ENCODE measurements at places on chromosomes 1 and 21. TPM values are rescaled to one million over a fixed set of nuclear protein-coding genes. Genes with fewer than 3 reads are reported as not detected.

DNA sequence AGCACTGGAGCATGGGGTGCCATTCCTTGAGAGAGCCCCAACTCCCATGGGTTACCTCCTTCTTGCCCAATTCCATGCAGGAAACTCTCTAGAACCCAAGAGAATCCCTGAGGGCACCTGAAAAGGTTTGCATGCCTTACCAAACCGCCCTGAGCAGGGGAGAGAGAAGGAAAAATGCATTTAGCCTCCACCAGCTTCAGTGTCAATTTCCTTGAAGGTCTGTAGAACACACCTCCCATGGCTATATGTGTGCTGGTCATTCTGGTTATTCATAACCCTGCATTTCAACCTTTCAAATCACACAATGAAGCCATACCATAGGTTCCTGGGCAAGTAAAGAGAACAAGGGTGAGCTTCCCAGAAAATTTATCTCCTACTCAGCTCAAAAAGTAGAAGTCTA is 39.6 kb downstream of the HSD3B1 start:
- ATAC-seq: no peak

DNA sequence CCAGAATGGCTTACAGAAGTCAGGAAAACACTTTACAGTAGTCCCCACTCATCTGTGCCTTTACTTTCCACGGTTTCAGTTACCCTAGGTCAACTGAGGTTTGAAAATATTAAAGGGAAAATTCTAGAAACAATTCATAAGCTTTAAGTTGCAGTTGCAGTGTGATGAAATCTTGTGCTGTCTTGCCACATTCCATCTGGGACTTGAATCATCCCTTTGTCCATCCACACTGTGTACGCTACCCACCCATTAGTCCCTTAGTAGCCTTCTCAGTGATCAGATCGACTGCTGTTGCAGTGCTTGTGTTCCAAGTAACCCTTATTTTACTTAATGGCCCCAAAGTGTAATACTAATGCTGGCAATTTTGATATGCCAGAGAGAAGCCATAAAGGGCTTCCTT is 30.5 kb downstream of the ZCCHC17 start:
- ATAC-seq: no peak

DNA sequence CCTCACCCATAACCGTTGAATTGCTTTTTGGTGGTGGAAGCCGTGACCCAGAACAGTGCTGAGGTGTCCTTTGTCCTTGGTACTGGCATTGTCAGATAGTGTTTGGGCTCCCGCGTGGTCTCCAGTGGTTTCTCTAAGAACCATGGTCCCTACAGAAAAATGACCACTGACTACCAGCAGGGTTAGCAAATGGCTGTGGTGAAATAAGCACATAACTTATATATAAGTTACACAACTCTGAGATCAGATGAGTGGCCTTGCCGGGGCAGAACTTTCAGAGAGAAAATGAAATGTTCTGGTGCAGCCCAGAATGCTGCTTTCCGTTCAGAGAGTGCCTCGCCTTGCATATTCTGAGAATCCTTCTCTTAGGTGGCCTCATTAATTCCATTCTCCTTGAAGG is 5.0 kb downstream of the SLC37A1 start:
- ATAC-seq: no peak

GRCh38 chr1:214604523-214604922 is 1.5 kb downstream of the CENPF start:
- no peak for ATAC-seq

Gene CLCA4
- 0.32 TPM for total RNA-seq

DNA sequence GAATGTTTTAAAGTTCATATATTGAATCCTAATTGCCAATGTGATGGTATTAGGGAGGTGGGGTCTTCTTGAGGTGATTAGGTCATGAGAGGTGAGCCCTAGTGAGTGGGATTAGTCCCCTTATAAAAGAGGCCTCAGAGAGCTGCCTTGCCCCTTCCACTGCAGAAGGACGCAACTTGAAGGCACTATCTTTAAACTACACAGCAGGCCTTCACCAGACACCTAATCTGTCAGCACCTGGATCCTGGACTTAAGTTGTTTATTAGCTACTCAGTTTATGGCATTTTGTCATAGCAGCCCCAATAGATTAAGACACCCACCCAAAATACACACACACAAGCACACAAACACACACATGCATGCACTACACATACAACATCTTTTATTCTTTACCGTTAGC is 61.4 kb downstream of the DAB1 start:
- no peak for ATAC-seq

- ATAC-seq: no peak
Measured at GRCh38 chr1:200369131-200369530, 40.7 kb downstream of the ZNF281 start.

GRCh38 chr1:34328281-34328799 is 151.6 kb downstream of the C1orf94 start:
- peak; percentile 38 for ATAC-seq

DNA sequence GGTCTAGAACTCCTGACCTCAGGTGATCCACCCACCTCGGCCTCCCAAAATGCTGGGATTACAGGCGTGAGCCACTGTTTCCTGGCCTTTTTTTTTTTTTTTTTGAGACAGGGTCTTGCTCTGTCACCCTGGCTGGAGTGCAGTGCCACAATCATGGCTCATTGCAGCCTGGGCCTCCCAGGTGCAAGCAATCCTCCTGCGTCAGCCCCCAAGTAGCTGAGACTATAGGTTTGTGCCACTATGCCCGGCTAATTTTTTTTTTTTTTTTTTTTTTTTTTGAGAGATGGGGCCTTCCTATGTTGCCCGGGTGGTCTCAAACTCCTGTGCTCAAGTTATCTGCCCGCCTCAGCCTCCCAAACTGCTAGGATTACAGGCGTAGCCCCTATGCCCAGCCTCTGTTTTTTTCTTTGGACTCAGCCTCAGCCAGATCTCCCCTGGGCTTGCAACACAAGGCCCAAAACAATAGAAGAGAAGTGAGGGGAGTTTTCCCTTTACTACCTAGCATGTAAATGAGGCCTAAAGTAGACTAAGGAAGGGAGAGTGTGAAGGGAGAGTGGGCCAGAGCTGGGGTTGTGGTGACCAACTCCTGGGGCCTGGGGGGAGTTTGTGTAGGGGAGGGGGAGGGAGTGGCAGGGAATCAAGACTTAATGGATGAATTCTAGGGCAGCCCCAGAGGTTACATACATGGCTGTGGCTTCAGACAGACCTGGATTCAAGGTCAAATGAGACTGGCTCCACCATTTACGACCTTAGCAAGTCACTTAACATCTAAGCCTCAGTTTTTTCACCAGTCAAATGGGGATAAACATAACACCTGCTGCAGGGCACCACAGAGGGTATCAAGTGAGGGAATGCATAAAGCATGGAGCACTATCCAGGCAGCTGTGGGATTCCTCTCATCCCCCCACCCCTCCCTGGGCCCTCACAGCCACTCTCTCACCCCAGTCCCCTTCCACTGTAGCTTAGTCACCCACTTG is 1.6 kb upstream of the CD52 start:
- ATAC-seq: no peak

Gene FDPS
- total RNA-seq: 192 TPM

Data from motor neuron (in vitro differentiated cells).